Adipocyte (in vitro differentiated cells): ENCODE measurements at places on chromosomes 7 and 10.

DNA sequence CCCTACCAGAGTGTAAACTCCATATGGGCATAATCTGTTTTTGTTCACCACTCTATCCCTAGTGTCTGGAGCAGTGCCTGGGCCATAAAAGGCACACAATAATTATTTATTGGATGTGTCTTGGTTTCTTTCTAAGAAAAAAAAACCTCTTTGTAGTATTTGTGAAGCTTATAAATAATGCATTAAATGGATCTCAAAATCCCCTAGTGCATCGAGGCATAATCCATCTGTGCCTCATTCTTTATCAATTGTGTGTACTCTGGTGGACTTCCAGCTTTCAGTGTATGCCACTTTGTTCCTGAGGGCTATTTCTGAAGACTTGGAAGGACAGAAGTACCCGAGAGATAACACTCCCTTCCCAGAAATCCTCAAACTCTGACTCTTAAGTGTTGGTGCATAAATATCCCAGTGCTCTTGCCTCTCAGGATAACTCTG is 255.0 kb upstream of the PHYHIPL start:
- DNase-seq: no peak

- DNase-seq: no peak
These were observed 77.0 kb upstream of the GPR22 start for GRCh38 chr7:107392830-107393229.

DNA sequence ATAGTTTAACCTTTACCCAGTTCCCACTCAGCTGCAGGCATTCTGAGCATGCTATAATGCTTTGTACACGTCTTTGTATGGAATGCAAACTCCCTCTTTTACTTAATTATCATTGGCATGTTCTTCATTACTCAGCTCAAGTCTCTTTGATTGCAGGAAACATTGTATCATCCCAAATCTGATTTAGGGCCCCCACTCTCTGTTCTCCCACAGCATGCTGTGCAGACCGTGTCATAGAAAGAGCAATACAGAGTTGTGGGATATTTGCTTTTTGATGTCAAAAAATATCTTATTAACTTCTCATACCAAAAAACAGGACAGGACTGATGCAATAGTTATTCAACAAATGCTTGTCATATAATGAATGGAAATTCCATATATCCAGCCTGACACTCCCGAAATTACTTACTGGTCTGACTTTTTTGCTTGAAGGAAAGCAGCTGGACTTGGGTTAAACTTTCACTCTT is 1081.5 kb upstream of the C7orf33 start:
- peak; percentile 75 for DNase-seq

DNA sequence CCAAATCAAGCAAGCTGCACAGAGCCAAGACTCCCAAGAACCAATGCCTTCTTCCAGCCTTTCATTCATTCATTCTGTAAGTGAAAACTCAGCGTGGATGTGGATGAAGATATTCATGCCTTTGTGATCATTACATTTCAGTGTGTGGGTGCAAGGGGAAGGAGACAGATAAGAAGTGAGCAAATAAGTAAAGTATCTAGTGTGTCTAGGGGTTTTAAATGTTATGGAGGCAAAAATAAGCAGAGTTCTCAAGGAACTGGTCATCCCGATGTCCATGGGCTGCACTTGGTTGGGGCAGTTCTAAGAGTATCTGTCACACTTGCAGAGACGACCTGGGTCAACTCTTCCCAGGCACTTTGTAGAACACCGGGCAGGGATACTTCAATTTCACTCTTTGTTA is 149.1 kb downstream of the KIAA1217 start:
- DNase-seq: no peak

- DNase-seq: no peak
These were observed 176.8 kb upstream of the TBX20 start for GRCh38 chr7:35430547-35431153.

GRCh38 chr7:91137153-91137787 is 127.0 kb upstream of the FZD1 start:
- DNase-seq: no peak

DNA sequence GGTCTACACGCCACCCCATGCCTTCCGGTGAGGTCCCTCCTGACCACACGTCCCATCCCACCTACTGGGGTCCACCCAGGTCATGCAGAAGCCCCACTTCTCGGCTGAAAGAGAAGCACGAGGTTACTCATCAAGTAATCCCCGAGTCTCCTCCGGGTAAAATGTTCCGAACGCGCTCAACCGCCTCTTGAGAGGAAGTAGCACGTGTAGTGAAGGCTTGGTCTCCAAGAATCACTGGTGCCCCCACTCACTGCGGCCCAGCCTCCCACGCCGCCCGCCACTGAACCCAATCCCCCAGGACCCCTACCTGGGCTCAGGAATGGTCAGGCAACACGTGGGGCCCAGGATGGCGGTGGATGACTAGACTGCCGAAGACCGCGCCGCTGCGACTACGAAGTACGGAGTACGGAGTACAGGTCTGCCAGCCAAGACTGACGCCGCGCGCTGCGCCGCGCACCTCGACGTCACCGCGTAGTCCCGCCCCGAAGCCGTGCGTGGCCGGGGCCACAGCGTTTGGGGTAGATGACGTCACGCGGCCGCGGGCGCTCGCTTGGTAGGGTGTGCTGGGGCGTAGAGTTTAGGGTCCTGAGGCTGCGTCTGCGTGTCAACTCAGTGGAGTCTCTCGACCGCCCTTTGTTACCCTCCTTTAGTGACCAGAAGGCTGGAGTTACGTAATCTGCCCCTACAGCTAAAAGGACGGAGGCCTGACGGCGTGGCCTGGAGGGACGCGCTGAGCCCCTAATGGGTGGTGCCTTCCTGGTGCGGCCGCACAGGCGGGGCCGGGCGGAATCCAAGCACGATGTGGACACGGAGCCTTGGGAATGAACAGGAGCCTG is 7.6 kb upstream of the MYO1G start:
- peak; percentile 97 for DNase-seq
